ENCODE measurements at places on chromosomes 11 and 22.

DNA sequence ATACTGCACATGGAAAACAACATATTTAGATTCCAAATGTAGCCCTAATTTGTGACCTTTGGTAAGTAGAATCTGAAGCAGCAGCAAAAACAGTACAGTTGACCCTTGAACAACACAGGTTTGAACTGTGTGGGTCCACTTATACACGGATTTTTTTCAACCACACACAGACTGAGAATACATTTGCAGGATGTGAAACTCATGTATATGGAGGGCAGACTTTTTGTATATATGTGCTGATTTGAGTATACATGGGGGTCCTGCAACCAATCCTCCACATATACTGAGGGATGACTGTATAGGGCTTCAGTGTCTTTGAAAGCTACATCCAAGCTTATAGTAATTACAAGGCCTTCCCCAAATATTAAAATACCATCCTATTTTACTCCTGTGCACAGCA lies 120.5 kb downstream of the MPPED2 start:
- DNase-seq, result no peak

- DNase-seq, result no peak
These were observed 1.2 kb upstream of the TRIM3 start for GRCh38 chr11:6474806-6475500.

GRCh38 chr11:12266943-12267342 lies 110.4 kb upstream of the PARVA start:
- DNase-seq, result no peak

DNA sequence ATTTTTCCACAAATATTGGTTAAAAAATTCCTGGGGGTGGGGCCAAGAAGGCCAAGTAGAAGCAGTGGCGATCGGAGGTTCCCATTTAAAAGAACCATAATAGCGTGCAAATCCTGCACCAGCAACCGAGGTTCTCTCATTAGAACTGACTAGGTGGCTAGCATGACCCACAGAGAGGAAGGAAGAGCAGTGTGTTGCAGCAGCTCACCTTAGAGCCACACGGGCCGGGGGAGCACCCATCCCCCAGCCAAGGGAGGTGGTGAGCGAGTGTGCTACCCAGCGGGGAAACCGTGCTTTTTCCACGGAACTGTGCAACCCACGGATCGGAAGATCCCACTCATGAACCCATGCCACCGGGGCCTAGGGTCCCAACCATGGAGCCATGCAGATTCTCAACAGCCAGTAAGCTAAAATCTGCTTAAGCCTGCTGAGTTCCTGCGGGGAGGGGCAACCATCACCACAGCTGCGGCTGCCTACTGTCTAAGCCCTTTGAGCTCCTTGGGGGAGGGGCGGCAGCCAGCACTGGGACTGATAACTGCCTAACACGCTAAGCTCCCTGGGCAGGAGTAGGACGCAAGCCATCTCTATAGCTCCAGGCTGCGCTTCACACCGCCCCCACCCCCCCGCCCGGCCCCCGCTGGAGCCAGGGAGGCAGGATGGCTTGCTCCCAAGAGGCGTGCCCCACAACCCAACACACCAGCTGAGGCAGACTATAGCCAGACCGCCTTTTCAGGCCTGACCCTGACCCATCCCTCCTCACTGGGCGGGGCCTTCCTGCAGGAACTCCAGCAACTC lies 21.0 kb upstream of the HTATIP2 start:
- no peak for DNase-seq

DNA sequence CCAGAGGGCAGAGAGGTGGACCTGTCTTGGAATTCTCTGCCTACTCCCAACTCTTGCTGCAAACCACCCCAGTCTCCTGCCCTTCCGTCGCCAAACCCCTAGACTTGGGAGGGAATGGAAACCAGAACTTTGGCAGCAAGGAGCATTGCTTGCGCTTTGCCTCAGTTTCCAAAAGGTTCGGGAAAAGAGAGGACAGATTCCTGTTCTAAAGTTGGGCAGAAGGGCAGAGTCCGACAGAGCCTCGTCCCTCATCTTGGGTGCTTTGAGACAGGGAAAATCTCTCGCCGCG lies 396 bp upstream of the ROBO3 start:
- DNase-seq, result no peak

GRCh38 chr11:66335531-66336233 lies 552 bp downstream of the RIN1 start:
- DNase-seq, result no peak

DNA sequence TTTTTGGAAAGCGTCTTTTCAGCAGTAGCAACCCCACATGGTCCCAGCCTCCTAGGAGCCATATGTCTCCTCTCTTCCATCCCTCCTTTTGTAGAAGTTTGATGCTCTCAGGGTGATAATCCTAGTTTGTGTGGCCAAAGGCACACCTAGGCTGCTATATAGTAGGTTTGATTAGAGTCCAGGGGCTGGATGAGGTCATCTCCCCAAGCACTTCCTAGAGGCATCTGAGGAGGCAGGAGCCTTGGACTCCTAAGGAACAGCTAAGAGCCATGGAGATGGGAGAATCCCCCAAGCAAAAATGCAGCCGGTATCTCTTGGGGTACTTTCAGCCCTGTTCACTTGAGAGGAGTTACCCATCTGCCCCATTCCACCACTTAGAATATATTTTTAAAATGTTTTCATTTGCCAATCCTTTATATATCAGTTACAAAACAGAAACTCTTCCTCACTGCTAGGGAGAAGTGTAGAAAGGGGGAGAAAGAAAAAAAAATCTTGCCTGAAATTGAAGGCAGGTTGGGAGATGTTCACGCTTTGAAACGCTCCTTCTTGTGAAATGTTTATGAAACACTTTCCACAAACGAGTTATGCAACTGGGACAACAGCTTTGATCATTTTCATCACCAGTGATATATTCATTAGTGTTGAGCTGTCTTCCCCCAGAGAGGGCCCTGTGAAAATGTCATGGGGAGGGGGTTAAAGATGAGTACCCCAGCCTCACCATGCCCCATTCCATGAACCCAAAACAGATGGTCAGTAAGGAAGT lies 31.9 kb upstream of the TLCD5 start:
- no peak for DNase-seq

GRCh38 chr22:21448627-21449416 lies 18.4 kb upstream of the TMEM191C start:
- DNase-seq, result no peak

Data from CD4-positive, alpha-beta T cell treated with Interleukin-15 for 1 hour (primary cell).